ENCODE measurements at places on chromosomes 12 and 14.

DNA sequence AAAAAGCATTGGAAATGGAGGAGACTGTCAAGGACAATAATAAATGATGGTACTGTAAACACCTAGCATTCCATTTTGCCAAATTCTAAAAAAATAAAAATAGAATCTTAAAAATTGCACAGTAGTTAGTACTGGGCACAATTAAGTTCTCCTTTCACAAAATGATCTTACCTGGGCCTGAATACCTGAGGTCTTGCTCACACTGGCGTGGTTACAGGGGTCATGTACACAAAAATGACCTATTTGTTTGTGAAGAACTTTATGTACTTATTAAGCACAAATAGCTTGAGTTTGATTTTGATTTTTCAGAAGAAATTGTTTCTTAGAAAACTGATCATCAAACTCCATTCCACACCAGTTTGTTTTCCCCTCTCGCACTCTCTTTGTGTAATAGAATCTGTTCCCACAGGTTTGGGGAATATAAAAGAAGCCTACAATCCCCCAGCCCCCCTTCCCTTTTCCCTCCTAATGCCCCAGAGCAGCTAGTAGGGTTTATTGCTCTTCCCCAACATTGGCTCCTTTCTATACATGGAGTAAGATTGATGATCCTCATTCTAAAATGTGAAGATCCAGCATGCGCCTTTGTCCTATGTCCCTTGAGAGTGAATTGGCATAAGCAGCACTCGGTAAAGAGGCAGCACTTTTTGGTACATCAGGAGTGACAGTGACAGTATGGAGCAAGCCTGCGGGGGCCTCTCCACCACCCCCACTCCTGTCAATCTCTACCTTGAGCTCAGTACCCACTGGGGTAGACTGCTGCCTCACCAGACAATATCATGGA, 204.3 kb downstream of the ASCL1 start:
- H3K27ac ChIP-seq: no peak overlapping the region
- no peak overlapping the region for H3K4me3 ChIP-seq
- no peaks in the 10 kb centered on the region for H3K27me3 ChIP-seq
- H3K36me3 ChIP-seq: no peaks in the 10 kb centered on the region

DNA sequence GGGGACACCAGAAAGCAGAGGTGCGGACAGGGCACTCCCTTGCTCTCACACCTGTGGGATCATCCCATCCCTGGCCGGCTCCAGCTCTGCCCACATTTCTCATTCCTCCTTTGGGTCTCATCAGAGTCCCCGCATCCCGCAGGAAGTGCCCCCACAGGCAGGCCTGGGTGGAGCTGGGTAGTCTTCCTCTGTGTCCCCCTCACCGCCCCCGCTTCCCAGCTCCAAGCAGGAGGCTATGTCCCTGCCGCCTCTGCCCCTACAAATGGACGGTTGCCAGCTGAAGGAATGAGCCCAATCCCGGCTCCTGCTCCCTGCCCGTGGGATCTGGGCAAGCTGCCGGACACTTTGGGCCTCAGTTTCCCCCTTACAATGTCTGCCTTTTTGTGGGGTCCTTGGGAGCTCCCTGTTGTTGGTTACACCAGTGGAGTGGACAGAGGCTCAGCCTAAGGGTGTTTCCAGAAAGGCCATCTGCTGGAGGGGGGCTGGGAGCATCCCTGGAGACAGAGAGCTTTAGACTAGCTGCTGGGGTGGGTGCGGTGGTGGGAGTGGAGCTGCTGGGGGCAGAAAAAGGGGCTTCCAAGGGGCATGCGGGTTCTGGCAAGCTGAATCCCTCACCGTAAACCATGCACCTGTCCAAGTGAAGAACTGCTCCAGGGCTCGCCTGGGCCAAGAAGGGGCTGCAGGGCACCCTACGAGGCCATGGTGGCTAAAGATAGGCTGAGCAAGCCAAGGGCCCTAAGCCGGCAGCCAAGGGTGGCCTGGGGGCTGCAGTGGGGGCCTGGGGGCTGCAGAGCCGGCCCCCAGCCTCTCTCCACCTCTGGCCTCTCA, 7.9 kb upstream of the GPR132 start:
- H3K27ac ChIP-seq: no peak overlapping the region
- H3K36me3 ChIP-seq: no peaks in the 10 kb centered on the region
- DNase-seq: no peak
- peaks cover 2% of the 10 kb centered on the region for H3K27me3 ChIP-seq

- no peaks in the 10 kb centered on the region for H3K27me3 ChIP-seq
- H3K4me3 ChIP-seq: no peak overlapping the region
- H3K4me1 ChIP-seq: no peaks in the 10 kb centered on the region
- no peak overlapping the region for H3K27ac ChIP-seq
- no peak for DNase-seq
Measured at GRCh38 chr14:59159169-59159568, 29.3 kb upstream of the DAAM1 start.

DNA sequence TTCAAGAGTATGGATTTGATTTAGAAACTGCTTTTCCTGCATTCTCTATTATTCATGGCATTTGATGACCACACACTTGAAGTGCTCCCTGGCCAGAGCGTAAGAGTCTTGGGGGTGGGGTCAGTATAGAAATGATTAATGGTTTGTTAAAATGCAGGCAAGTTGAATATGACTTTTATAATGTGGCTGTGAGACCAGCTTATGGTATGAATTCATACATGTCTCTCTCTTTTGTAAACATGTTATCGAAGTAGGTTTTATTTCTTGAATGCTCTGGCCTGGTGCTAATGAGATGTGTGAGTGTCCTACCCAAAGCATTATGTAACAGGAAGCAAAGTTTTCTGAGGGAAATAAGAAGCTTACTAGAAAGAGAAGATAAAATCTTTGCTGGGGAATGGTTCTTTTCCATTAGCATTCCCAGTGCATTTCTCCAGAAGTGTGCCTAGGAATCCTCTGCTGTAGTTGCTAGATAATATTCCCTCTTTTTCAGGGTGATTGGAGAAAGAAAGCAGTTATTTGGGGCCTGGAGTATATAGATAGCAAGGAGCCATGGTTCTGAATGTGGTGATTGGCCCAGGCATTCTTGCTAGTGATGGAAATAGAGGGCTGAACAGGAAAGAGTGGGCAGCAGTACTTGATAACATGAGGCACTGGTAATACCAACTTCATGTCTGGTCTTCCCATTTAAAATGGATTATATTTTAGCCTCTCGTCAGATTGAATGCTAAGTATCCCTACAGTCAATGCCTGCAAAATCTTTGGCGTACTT, 289.7 kb downstream of the RAD51B start:
- no peak overlapping the region for H3K4me3 ChIP-seq
- no peaks in the 10 kb centered on the region for H3K4me1 ChIP-seq
- H3K27me3 ChIP-seq: no peaks in the 10 kb centered on the region
- no peaks in the 10 kb centered on the region for H3K36me3 ChIP-seq

- no peaks in the 10 kb centered on the region for H3K36me3 ChIP-seq
- peak overlapping the region; percentile 80 for H3K27ac ChIP-seq
- H3K4me1 ChIP-seq: peaks cover 43% of the 10 kb centered on the region
- DNase-seq: peak; percentile 80
- peak overlapping the region; percentile 18 for H3K4me3 ChIP-seq
- H3K27me3 ChIP-seq: no peaks in the 10 kb centered on the region
Measured at GRCh38 chr12:11812586-11813437, 163.3 kb downstream of the ETV6 start.

- H3K27me3 ChIP-seq: no peaks in the 10 kb centered on the region
- H3K4me1 ChIP-seq: no peaks in the 10 kb centered on the region
- H3K27ac ChIP-seq: no peak overlapping the region
- H3K4me3 ChIP-seq: no peak overlapping the region
- no peak for DNase-seq
Measured at GRCh38 chr12:114167431-114167830, 201.3 kb upstream of the RBM19 start.

GRCh38 chr12:64083285-64084210, 138.5 kb downstream of the KICS2 start:
- DNase-seq: peak; percentile 85
- H3K4me3 ChIP-seq: peak overlapping the region; percentile 6
- peaks cover 43% of the 10 kb centered on the region for H3K4me1 ChIP-seq
- peak overlapping the region; percentile 74 for H3K27ac ChIP-seq
- no peaks in the 10 kb centered on the region for H3K27me3 ChIP-seq

DNA sequence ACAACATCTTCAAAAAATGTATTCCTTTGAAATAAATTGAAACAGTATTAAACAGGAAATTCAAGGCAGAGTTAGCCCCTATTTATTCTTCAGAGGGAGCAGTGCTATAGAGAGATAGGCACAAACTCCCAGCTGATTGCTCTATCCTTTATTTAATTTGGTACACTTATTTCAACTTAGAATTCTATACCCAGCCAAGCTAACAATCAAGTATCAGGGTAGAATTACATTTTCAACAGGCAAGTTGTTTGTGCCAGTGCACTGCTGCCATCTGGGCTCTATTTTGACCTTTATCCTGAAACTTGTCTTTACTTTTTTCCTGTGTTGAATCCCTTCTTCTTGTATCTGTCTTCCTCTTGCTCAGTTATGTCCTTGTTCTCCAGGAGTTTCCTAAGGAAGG, 159.2 kb downstream of the STXBP6 start:
- no peaks in the 10 kb centered on the region for H3K4me1 ChIP-seq
- no peaks in the 10 kb centered on the region for H3K36me3 ChIP-seq
- DNase-seq: no peak
- H3K4me3 ChIP-seq: no peak overlapping the region

DNA sequence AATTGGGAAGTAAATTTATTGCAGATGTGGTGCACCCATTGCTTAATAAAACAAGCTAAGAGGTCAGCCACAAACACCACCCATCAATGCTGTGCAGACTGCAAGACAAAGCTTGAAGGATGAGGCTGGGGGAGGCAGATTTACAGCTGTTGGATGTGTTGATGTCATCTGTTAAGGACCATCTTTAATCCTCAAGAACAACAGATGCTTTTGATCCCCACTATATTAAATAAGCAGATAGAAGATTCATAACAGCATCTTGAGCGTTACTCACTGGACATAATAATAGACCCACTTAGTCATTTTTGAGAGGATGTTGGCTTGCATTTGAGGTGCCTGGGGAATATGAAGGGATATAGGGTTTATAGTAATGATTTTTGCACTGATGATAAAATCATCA, 58.8 kb downstream of the GPR68 start:
- H3K27ac ChIP-seq: no peak overlapping the region
- H3K36me3 ChIP-seq: peaks cover 22% of the 10 kb centered on the region
- H3K4me1 ChIP-seq: no peaks in the 10 kb centered on the region
- no peak for DNase-seq
- no peaks in the 10 kb centered on the region for H3K27me3 ChIP-seq

DNA sequence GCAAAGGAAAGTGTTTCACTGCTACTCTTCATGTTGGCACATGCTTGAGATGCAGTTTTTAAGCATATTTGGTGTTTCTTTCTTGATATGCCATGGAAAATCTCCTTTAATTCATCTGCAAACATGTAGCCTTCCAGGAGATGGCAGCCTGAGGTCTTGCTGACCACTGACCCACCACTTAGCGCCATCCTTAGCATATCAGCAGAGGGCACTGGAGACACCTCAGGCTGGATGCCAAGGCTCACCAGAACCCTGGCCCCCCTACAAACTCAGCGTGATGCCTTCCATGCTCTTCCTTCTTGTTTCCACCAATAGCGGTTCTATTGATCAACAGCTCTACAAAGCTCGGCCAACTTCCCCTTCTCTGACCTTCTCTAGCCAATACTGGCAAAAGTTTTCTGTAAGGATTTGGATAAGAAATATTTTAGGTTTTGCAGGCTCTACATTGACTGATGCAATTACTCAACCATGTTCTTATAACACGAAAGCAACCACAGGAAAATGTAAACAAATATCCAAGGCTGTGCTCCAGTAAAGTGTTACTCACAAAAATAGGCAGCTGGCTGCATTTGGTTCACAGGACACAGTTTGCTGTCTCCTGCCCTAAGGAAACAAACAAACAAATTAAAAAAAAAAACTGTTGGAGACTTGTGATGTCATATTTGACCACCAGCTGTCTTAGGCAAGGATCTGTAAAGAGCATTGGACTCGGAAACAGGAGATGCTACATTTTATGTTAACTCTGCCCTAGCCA, 209.7 kb downstream of the SLC15A4 start:
- no peaks in the 10 kb centered on the region for H3K4me1 ChIP-seq
- H3K36me3 ChIP-seq: no peaks in the 10 kb centered on the region
- DNase-seq: no peak
- no peak overlapping the region for H3K4me3 ChIP-seq
- no peak overlapping the region for H3K27ac ChIP-seq

- no peak overlapping the region for H3K4me3 ChIP-seq
- H3K27me3 ChIP-seq: no peaks in the 10 kb centered on the region
- no peak overlapping the region for H3K27ac ChIP-seq
- H3K36me3 ChIP-seq: peaks cover 37% of the 10 kb centered on the region
Measured at GRCh38 chr12:98721204-98721702, 76.2 kb downstream of the APAF1 start.

- H3K27ac ChIP-seq: no peak overlapping the region
- H3K27me3 ChIP-seq: no peaks in the 10 kb centered on the region
- DNase-seq: no peak
- no peaks in the 10 kb centered on the region for H3K36me3 ChIP-seq
Measured at GRCh38 chr12:100490056-100490455, 16.4 kb downstream of the NR1H4 start.

DNA sequence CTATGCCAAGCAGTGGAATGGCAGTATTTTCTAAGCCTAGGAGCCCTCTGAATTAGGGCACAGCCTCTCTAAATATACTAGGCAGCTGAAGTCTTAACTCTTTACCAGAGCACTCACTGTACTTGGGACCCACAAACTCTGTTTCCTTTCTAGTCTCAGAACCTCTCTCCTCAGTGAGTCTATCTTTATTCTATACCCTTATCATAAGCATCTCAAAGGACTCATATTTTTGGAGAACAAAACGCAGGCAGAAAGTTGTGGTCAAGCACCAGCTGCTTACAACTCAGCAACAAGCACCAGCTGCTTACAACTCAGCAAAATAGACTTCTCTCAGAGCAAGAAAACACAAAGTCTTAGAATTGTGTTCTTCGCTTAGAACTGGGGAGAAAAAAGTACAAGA, 993 bp downstream of the CCDC196 start:
- no peak overlapping the region for H3K4me3 ChIP-seq
- H3K36me3 ChIP-seq: no peaks in the 10 kb centered on the region
- no peak for DNase-seq
- H3K27me3 ChIP-seq: no peaks in the 10 kb centered on the region
- peaks cover 27% of the 10 kb centered on the region for H3K4me1 ChIP-seq

- no peak for DNase-seq
- H3K27me3 ChIP-seq: no peaks in the 10 kb centered on the region
- no peak overlapping the region for H3K4me3 ChIP-seq
- H3K4me1 ChIP-seq: peaks cover 14% of the 10 kb centered on the region
- no peaks in the 10 kb centered on the region for H3K36me3 ChIP-seq
Measured at GRCh38 chr12:49984476-49985359, 12.0 kb downstream of the AQP6 start.

DNA sequence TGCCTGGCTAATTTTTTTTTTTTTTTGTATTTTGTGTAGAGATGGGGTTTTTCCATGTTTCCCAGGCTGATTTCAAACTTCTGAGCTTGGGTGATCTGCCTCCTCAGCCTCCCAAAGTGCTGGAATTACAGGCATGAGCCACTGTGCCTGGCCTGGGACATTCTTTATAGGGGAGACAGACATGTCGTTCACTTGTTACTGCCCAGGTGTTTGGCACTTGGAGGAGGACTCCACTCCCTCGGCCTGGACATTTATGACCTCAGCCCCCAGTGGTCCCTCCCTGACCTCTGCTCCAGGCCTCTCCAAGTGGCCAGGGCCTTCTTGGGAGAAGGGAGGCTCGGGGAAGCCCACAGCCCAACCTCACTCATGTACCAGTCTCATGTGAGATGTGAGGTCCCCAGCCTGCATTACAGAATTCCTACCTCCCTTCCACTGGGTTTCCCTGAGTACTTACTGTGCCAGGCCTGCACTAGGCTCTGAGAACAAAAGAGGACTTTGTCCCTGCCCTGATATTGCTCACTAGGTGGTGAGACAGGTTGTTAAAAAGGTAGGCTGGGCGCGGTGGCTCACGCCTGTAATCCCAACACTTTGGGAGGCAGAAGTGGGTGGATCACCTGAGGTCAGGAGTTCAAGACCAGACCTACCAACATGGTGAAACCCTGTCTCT, 9.7 kb upstream of the POP5 start:
- H3K27ac ChIP-seq: no peak overlapping the region
- peaks cover 5% of the 10 kb centered on the region for H3K4me1 ChIP-seq
- no peaks in the 10 kb centered on the region for H3K27me3 ChIP-seq
- H3K36me3 ChIP-seq: no peaks in the 10 kb centered on the region

Measured in heart left ventricle (tissue), 16 donors.